ENCODE measurements at places on chromosomes 4 and X.
A peak's percentile ranks its signal among the peaks of the same experiment; 100 is the strongest.

GRCh38 chr4:188781655-188782054 is 642.4 kb downstream of the TRIML1 start:
- DNase-seq, result no peak

- DNase-seq, result no peak
Measured at GRCh38 chr4:151688003-151688784, 72.6 kb downstream of the GATB start.

DNA sequence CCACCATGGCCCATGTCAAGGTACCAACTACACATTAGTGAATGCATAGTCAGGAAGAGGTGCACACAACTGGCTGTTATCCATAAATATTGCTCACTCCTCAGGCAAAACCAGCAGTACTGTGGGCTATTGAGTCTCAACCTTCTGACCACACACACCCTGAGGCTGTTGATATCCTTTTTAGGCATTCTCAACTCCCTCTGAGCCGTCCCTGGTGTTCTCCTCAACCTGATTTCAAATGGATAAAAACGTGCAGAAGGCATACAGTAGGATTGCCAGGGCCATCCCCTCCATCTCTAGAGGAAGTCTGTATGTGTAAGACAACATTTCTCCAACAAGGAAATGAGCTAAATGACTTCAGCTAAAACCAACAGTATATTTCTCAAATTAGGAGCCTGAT is 98.7 kb upstream of the KLHL13 start:
- DNase-seq, result no peak

DNA sequence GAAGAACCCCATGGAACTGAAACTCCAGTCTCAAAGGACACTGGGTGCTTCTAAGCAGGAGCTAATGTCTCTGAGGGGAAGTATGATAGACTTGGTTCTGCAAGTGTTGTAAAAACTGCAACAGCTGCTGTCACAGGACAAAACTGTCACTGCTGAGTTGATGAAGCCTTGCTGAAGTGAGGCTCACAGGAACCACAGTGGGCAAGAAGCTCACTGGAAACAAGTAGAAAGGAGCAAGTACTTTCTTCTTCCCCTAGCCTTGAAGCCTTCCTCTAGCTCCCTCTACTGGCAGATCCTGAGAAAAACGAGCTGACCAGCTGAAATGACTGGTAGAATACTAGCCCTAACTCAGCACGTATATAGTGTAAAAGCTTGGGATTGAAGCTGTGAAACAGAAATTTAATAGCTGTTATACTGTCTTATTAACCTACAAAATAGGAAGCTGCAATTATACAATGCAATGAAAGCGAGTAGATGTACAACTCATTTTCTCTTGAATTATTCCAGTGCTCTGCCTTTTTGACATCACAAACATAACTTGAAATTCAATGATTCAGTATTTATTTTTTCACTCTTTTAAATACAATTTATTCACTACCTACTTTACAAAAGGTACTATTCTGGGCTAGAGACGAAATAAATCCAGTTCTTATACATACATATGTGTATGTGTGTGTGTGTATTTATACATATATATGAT is 91.4 kb downstream of the GABRB1 start:
- DNase-seq, result peak; percentile 35

GRCh38 chr4:139962130-139962684 is 191.8 kb downstream of the MAML3 start:
- peak; percentile 18 for DNase-seq

GRCh38 chr4:3267576-3268394 is 18.8 kb downstream of the MSANTD1 start:
- DNase-seq, result no peak

DNA sequence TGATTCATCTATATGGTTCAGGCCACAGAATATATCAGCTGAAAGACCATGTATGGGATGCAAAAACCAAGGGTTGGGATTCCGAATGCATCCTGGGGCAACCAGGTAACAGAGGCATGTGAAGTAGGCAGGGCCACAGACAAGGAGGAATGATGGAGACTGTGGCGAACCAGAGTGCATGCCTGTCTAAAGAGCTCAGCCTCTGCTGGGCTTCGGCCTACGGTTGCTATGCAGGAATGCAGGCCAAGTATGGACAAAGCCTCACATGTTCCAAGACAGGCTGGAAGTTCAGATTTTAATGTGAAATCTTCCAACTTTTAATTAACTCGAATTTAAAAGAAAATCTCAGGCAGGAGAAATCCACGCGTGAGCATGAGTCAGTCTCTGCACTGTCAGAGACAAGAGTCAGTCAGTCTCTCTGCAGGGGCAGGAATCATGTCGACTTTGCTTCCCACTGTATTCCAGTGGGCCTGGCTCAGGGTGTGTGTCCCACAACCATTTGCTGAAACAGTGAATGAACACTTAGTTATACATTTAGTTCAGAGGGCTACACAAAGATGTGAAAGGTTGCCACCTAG is 344.4 kb downstream of the UNC5C start:
- DNase-seq, result no peak

- DNase-seq, result no peak
Measured at GRCh38 chrX:7522860-7523259, 320.1 kb upstream of the VCX start.

DNA sequence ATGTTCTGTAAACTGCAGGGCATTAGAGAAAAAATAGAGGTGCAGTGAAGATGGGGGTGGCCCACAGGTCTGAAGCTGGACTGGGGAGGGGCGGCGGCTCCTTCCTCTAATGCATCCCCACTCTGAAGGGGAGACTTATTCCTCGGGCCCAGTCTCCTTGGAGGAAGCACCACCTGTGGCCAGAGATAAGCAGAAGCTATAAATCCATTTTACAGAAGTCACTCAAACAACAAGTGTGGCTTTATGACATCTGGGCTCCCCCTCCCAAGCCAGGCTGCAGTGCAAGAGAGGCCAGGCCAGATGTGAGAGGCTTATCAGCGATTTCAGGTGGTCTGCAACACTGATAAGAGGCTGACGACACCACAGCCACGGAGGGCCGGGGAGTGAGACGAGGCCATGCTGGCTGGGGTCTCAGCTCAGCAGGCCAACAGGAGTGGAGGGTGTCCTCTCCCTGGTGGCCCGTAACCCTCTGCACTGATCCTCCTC is 15.8 kb downstream of the CYTL1 start:
- DNase-seq, result no peak

GRCh38 chr4:38787693-38788092 is 4.9 kb upstream of the TLR10 start:
- DNase-seq, result no peak

GRCh38 chr4:77501851-77502250 is 103.8 kb upstream of the CXCL13 start:
- no peak for DNase-seq

DNA sequence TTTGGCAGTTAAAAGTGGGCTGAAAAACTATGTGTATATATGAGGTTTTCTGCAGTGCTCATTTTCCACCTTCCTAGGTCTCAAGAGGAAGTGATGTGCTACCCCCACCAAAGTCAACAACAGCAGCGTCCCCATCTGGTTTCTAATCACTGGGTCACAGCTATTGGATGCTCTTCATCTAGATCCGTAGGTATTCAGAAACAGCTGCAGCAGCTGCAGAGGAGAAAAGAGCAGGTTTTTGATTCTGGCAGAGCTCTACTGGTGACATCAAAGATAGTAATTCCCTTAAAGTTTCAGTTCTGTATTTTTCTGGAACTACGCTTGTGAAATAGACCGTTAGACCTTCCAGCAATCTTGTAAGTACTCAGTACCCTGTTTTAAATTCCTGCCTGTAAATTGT is 5.8 kb upstream of the GUCY2F start:
- DNase-seq, result no peak

DNA sequence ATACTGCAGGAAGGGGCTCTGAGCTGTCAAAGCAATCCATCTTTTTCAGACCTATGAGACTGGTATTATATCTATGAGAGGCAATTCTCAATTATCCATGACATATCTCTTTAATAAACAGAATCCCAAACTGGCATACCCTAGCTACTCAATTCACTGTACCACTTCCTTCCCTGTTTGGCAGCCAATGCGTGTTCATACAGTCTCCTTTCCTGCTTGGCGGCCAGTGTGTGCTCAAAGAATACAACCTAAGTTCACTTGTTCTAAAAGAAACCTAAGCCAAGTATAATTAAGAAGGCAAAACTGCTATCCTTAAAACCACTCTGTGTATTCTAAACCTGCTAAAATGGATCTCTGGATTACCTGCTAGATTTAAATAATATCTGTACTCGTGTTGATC is 38.3 kb downstream of the ARHGEF9 start:
- no peak for DNase-seq

DNA sequence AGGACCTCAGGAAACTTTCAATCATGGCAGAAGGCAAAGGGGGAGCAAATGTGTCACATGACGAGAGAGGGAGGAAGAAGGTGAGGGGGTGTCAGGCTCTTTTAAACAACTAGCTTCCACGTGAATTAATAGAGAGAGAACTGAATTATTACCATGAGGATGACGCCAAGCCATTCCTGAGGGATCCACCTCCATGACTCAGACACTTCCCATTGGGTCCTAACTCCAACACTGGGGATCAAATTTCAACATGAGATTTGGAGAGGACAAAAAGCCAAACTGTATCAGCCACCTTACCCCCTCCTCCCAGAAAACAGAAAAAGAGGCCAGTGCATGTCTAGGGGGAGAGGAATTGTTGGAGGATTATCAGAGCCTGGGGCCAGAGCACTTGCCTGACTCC is 40.4 kb upstream of the LAS1L start:
- no peak for DNase-seq

- no peak for DNase-seq
Measured at GRCh38 chr4:7423801-7424552, 10.8 kb downstream of the PSAPL1 start.

- no peak for DNase-seq
Measured at GRCh38 chrX:148069759-148070503, 88.8 kb downstream of the FMR1NB start.

- DNase-seq, result no peak
Measured at GRCh38 chr4:1285790-1286553, 3.7 kb upstream of the MAEA start.

DNA sequence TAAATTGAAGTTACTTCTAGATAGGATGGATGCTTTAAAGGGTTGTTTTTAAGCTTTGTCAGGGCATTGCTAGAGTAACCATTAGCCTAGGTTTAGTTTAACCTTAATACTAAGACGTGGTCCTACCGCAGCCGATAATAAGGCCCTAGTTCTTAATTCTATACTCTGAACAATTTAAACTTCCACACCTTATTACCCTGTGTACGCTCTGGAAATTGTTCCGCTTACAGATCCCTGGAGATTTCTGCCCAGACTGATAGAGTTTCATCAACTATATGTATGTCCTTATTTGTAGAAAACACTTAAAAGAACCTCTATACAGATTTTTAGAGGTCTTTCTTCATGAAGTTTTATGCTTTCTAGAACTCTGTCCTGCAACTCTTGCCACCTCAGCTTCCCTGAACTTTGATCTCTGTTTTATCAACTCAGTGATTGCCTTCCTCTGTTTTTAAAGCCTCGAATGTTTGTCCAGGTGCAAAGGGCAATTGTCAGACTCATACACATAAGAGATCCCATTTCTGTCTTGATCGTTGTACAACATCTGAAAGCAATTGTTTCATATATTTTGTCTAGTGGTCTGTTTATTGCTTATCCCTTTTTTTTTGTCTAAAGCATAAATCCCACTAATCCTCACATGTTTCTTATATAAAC is 71.1 kb upstream of the VCX start:
- no peak for DNase-seq

- no peak for DNase-seq
Measured at GRCh38 chrX:5683996-5684395, 544.7 kb downstream of the NLGN4X start.

GRCh38 chrX:118178450-118178849 is 61.8 kb upstream of the KLHL13 start:
- DNase-seq, result no peak

GRCh38 chrX:22534643-22535042 is 261.9 kb downstream of the CBLL2 start:
- DNase-seq, result no peak

DNA sequence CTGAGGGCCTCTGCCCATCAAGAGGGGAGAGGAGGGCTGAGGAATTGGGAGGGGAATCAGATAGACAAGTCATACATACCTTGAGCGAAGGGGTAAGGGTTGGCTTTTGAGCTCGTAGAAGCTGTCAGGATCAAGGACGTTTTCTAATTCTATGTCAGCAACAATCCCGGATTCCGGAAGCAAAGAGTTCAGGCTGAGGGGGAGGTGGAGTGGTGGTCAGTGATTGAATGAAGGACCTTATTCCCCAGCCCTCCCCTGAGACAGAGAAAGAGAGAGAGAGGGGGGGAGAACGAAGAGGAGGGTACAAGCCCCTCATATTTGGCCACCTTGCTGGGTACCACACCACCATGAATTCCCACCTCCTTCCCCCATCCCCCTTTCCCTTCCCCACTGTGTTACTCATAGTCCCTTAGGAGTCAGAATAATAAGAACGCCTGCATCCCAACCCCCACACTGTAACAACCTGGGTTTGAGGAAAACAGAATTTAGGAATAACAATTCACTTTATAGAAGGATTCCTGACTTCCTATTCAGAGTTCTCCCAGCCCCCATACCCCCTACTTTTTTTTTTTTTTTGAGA is 2.7 kb downstream of the TFE3 start:
- DNase-seq, result no peak

- DNase-seq, result no peak
Measured at GRCh38 chr4:15006416-15007024, 4.2 kb downstream of the CPEB2 start.

DNA sequence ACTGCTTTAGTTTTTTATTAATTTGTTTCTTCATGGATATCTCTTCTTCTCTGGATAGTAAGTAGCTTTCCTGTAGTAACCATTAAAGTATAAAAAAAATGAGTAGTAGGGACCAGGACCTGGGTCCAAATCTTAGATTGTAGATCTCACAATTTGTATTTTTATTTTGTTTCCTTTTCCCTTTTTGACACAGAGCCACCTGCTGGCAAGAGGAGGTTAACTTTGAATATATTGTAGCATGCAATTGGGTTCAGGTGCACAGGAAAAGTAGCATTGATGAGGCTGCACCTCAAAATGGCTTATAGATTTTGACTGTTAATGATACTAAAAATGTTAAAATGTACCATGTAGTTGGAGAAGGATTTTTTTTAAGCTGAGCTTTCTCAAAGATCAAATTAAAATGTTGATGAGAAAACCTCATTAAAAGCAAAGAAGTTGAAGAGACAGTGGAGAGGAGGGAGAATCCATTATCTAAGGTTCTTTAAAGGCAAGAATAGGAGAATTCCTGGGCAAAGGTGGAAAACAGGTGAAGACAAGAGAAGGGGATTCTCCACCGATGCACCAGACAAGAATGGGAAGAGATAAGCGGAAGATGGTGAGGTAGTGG is 48.3 kb upstream of the HPGDS start:
- no peak for DNase-seq
